ENCODE measurements at places on chromosomes 7 and 10.

DNA sequence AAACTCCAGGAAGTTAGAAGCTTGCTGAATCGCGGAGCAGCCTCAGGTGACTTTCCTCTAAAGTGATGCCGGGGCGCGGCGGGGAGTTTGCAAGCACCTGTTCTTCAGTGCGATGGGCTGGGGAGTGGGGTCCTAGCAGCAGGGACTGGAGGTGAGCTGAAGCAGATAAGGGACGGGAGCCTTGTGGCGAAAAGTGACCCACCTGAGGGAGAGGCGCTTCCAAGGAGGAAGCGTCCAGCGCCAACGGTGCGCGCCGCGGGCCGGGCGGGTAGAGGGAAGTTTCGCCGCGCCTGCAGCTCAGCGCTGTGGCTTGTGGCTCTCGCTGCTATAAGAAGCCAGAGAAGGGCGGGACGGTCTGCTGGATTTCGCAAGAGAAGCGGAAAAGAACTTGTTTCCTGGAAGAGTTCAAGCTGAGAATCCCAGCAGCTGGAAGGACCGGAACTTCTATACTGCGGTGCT is at the start of gene STEAP4:
TSS of gene STEAP4 (minus strand) at position 305 of the 459 bp plus-strand sequence. CDS start 22,625 bp downstream, outside the sequence.
- no peak for DNase-seq

DNA sequence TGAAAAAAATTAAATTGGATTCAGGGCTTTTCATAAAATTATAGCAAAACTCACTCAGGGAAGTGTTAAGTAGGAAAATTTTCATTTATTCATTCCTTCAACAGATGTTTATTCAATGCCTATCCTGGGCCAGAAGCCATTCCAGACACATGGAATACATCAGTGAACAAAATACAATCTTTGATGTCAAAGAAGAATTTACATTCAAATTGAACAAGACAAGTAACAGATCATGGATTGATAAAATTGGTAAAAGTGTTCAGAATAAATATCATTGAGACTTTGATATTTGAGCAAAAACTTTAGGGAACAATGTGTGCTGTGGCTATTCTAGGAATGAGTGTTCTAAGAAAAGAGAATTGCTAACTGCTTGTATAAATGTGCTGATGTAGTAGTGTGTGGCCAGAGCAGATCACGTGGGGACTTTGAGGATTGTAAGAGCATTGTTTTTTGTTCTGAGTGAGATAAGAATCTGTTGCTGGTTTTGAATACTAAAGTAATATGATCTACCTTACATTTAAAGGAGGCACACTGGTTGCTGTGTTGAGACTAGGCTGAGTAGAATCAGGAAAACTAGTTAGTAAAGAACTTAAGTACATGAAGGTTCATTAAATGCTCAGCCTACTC is 957.2 kb downstream of the PCDH15 start:
- DNase-seq = no peak

DNA sequence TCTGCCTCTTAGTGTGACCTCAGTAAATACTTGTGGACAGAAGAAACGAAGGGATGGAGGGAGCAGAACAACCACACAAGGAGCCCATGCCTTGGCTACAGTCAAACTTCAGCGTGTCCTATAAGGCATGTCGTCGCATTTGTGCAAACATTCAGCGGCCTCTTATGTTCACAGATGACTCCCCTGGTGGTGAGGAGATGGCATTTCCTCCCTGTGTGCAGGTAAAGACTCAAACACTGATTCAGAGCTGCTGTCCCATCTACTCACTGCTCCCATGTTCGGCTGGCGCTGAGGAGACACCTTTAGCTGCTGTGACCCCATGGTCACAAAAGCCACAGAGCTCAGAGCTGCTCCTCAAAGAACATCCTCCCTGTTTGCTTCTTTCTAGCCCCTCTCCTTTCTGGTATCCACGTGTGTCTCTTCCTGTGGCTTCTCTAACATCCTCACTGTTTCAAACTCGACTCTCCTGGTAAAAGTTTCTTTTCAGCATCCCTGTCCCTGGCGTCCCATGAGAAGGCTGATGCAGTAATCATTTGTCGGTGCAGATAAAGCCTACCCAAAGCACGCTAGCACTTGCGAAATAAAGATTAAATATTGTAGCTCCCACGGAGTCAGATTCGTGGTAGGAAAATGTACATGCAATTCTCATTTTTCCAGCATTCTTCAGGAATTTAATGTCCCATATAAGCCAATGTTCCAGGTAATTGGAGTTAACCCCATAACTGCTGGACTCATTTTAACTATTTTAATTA is 124.9 kb upstream of the NEBL start:
- DNase-seq = no peak

DNA sequence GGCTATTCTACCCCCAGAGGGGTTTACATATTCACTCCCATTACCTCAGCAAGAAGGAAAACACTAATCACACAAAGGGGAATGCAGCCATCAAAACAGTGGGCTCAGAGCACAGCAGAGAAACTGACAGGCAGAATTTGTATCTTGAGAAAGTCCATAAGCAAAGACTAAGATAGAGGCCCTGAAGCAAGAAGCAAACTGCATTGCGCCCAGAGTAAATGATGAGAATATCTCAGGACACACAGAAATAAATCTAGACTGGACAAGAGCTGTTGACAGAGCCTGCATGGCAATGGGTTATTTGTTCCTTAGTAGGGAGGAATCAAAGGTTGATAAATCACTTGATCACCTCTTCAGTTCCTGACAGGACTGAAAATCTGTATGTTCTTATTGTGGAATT is 440.7 kb upstream of the CELF2 start:
- DNase-seq = no peak

- DNase-seq = no peak
Observed at GRCh38 chr7:52507546-52508255, 527.7 kb upstream of the POM121L12 start.

DNA sequence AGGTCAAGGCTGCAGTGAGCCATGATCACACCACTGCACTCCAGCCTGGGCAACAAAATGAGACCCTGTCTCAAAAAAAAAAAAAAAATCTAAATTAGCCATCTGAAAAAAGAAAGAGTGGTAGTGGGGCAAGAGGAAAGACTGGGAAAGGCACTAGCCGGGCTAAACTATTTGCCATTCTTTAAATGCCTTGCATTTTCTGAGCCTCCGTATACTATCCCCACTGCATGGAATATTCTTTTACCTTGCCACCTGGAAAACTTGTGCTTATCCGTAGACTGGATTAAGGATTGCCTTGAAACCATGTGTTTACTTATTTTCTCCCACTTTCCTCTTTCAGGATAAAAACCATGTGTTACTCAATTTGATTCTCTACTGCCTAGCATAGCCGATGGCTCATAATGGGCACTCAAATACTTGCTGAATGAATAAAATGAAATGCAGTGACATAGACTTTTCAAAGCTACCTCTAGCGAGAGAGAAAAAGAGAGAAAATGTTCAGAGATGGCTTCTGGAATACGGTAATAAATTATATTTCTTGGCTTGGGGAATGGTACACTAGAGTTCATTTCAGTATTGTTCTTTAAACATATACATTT is 30.6 kb downstream of the HYCC1 start:
- DNase-seq = no peak

- no peak for DNase-seq
Observed at GRCh38 chr7:106853250-106853908, 11.7 kb upstream of the PIK3CG start.

- DNase-seq = peak; percentile 38
Observed at GRCh38 chr7:66250711-66251110, 45.6 kb downstream of the TPST1 start.

DNA sequence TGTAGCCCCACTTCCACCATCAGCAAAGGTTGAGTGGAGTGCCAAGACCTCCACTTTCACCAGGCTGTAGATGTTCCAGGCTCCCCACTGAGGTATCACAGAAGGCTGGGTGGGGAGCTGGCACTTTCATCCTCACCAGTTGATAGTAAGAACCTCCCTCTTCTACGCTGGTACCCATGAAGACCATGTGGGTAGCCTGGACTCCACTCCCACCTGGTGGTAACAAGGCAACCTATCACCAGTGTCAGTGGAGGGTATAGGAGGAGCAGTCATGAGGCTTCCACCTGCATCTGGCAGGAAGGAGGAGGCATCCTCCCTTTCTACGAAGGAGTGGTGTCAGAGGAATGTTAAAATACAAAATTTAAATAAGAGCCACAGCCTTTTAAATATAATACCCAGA is 4.4 kb downstream of the SMIM30 start:
- no peak for DNase-seq
